EH (cell line): ENCODE measurements at places on chromosomes 1 and 21.

GRCh38 chr1:206114692-206115640 lies 2.2 kb downstream of the AVPR1B start:
- no peak for DNase-seq

- DNase-seq = no peak
These were observed 12.7 kb upstream of the IFNGR2 start for GRCh38 chr21:33390479-33390878.

- peak; percentile 27 for DNase-seq
These were observed 40.6 kb downstream of the PTP4A2 start for GRCh38 chr1:31897526-31898100.

- DNase-seq = peak; percentile 19
These were observed 22.2 kb downstream of the NIPAL3 start for GRCh38 chr1:24437631-24438396.

GRCh38 chr1:198833706-198834503 lies 195.1 kb downstream of the PTPRC start:
- no peak for DNase-seq

DNA sequence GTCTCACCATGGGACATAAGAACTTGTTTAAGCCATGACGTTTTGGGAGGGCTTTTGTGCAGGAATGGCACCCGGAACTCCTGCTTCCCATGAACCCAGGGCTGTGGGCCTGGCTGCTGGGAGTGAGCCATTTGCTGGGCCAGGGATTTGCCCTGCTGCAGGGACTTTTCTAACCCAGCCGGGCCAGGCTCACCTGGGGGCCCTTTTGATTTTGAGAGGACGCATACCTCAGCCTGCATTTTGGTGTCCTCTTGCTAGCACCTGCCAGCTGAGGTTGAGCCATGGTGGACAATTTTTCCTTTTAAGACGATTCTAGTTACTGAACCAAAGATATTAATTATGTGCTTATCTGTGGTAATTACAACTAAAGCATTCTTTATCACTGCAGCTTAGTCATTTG lies 28.9 kb downstream of the GALNT2 start:
- DNase-seq = no peak
